M059J (cell line): ENCODE measurements at places on chromosomes 2 and 18.

GRCh38 chr2:164655750-164656149, 34.5 kb upstream of the GRB14 start:
- DNase-seq: peak; percentile 8

DNA sequence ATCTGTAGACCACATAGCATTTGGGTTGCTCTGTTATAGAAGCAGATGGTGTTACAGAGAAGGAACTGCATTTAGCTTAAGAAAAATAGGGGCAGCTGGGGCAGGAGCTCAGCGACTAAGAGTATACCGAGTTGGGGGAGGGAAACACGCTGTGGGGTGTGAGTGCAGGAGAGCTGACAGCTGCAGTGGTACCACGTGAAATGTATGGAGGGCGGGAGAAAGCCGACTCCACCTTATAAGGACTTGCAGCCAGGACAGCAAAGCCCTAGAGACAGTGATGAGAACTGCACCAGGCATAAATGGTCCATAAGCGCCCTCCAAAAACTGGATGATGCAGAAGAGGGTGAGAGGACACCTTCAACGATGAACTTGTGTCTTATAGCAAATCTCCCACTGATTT, 237.6 kb downstream of the PRKCE start:
- no peak for DNase-seq

DNA sequence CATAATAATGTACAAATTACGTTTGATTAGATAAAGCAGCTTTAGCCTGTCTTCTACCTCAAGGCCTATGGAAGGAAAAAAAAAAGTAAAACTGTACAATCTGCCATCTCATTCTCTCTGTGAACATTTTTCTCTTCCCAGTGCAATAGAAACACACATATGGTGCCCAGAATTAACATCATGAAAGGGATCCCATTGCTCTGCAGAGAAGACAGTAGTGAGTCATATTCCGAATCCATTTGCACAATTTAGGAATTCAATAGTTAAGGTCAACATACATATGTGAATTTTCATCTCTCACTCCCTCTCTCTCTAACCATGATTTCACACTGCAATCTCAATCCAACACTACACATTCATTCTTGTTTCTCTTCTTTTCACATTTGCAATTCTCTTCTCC, 640.9 kb upstream of the SOX11 start:
- no peak for DNase-seq

GRCh38 chr18:49564518-49564834, 2.6 kb downstream of the LIPG start:
- DNase-seq: no peak

GRCh38 chr18:37559194-37559593, 6.4 kb downstream of the CELF4 start:
- no peak for DNase-seq

GRCh38 chr2:143793381-143793780, 664.2 kb downstream of the ARHGAP15 start:
- DNase-seq: no peak

DNA sequence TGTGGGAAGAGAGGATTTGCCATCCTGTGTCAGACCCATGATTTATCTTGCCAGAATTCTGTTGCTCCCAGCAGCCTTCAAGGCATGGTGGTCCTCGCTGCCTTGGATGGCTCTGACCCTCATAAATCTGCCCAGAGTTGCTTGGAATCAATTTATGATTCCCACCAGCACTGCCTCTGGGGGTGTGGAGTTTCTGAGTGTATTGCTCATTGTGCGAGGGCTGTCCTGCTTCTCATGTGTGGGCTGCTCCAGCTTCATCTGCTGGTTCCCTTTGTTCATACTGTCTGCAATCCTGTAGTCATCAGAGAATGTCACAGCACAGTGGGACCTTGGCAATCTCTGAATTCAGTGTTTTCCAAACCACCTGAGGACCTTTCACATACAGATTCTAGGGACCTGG, 139.8 kb downstream of the CLIP4 start:
- no peak for DNase-seq
